ENCODE measurements at places on chromosomes 4 and X.

- peak; percentile 96 for DNase-seq
Measured at GRCh38 chr4:168646001-168646768, 149.3 kb downstream of the PALLD start.

GRCh38 chr4:168771251-168771650, 238.8 kb downstream of the CBR4 start:
- no peak for DNase-seq

- peak; percentile 22 for DNase-seq
Measured at GRCh38 chr4:186725469-186726425, 2.1 kb upstream of the FAT1 start.

DNA sequence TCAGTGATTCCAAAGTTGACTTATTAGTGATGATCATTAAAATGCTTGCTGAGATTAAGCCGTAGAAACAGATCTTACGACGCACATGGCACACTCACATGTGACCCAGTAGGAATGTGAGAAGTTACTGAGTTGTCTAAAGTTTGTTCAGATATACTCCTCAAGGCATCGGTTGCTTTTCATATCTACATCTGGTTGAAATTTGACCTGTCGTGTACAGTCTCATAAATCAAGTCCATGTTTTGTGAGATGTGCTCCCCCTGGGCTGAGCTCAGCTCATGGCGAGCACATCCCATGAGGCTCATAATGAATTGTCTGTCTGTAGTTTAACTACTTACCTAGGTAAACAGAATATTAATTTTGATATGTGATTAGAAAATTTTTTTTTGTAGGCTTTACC, 67.0 kb downstream of the TNIP2 start:
- peak; percentile 16 for DNase-seq

GRCh38 chr4:134027931-134028330, 173.7 kb downstream of the PABPC4L start:
- DNase-seq = no peak

DNA sequence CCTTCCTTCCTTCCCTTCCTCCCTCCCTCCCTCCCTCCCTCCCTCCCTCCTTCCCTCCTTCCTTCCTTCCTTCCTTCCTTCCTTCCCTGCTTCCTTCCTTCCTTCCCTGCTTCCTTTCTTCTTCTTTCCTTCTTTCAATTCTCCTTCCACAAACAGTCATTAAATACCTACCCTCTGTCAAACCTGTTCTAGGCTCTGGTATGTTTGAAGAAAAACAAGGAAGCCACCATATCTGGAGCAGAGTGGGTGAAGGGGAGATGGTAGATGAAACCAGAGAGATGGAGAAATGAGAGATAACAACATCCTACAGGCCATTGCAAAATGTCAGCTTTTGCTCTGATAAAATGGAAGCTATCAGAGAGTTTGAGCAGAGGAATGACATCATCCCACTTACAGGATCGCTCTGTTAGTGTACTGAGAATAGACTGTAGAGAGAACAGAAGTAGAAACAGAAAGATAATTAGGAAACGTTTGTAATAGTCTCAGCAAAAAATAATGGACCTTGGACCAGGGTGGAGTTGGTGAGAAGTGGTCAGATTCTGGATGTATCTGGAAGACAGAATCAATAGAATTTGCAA, 334.0 kb downstream of the STIM2 start:
- DNase-seq = no peak

Measured in DMS 273 treated with DMSO at 0.1 percent for 48 hours (cell line).